Mesangial cell (primary cell): ENCODE measurements at places on chromosomes 11 and 22. TPM values are rescaled to one million over a fixed set of nuclear protein-coding genes. Genes with fewer than 3 reads are reported as not detected.

The ANO1 gene
- total RNA-seq: under 0.01 and 0.13 TPM in 2 replicates

The CSF2RB gene
- total RNA-seq: not detected in 2 replicates

The ASRGL1 gene
- total RNA-seq: 7.2 and 13.4 TPM in 2 replicates

The NXPE2 gene
- 0.16 TPM in 1 of 2 replicates, not detected in the other for total RNA-seq

The OR8G1 gene
- not detected in 2 replicates for total RNA-seq

The RASGRP2 gene
- total RNA-seq: 1.3 TPM in 1 of 2 replicates, not detected in the other

The TMPRSS13 gene
- total RNA-seq: 0.13 and 0.16 TPM in 2 replicates

The NCAM1 gene
- total RNA-seq: 9.4 and 20.0 TPM in 2 replicates

The DBX1 gene
- not detected in 2 replicates for total RNA-seq

The CARNS1 gene
- total RNA-seq: 0.33 and 7.5 TPM in 2 replicates

The PARVG gene
- total RNA-seq: under 0.01 TPM in 1 of 2 replicates, not detected in the other

The APOA1 gene
- total RNA-seq: 0.25 TPM in 1 of 2 replicates, not detected in the other

The XKR3 gene
- total RNA-seq: not detected in 2 replicates

The RIMBP3C gene
- 0.13 and 0.33 TPM in 2 replicates for total RNA-seq

The P2RY2 gene
- total RNA-seq: 0.98 and 1.5 TPM in 2 replicates

The KRTAP5-9 gene
- total RNA-seq: 0.33 TPM in 1 of 2 replicates, not detected in the other

The OR51B4 gene
- total RNA-seq: not detected in 2 replicates

The NLRP6 gene
- total RNA-seq: not detected in 2 replicates

The PITPNM1 gene
- 93.2 and 138 TPM in 2 replicates for total RNA-seq

The SLC15A3 gene
- 0.65 and 1.9 TPM in 2 replicates for total RNA-seq

The MS4A1 gene
- total RNA-seq: not detected in 2 replicates

The OR5AS1 gene
- total RNA-seq: not detected in 2 replicates

The GLB1L2 gene
- total RNA-seq: 6.2 and 9.4 TPM in 2 replicates

The OR4X2 gene
- not detected in 2 replicates for total RNA-seq

The EHF gene
- 0.16 TPM in 1 of 2 replicates, not detected in the other for total RNA-seq

The CFAP68 gene
- total RNA-seq: 20.4 and 41.7 TPM in 2 replicates

The ANKK1 gene
- total RNA-seq: 0.13 TPM in 1 of 2 replicates, not detected in the other

The TRPC6 gene
- total RNA-seq: under 0.01 TPM in 2 replicates

The SGSM1 gene
- total RNA-seq: under 0.01 TPM in 1 of 2 replicates, not detected in the other
